Stimulated activated CD8-positive, alpha-beta memory T cell treated with anti-CD3 and anti-CD28 coated beads, Interleukin-7, amount 100 ng/mL, for 4 hours (primary cell): ENCODE measurements at places on chromosomes 2 and 18.

GRCh38 chr2:14626873-14627272, 5.6 kb upstream of the LRATD1 start:
- no peak for DNase-seq

DNA sequence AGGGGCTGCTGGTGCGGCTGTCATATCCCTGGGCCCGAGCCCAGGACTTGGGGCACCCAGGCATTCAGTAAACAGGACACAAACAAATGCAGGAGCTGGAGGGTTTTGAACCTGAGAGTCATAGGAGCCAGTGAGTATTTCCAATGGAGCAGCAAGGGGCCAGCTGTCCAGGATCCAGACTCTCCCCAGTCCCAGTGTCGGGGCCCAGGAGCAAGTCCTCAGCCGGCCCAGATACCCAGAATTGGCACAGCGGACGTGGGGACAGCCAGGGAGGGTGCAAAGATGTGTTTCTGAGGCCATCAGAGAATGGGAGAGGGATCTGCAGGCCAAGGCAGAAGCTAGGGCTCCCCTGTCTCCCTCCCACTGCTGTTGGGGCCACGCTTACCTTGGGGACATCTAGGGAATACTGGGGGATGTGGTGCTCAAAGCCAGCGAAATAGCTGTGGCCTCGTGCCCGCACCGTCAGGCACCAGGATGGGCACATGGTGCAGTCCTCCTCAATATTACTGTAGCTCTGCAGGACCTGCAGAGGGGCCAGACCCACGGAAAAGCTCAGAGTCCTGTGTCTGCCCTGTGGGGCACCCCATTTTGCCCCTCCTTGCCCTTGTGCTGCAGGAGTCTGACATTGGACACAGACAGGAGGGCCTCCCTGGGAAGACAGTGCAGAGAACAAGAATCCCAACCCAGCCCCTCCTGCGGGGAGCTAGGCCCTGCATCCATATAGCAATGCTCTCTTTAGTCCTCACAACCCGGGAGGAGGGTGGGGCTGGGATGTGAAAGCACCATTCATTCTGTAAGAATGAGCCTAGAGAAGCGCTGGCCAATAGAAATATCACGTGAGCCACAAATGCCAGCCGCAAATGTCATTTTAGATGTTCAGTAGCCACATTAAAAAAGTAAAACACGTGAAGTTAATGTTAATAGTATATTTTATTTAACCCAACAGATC, 15.4 kb downstream of the CFAP65 start:
- no peak for DNase-seq

DNA sequence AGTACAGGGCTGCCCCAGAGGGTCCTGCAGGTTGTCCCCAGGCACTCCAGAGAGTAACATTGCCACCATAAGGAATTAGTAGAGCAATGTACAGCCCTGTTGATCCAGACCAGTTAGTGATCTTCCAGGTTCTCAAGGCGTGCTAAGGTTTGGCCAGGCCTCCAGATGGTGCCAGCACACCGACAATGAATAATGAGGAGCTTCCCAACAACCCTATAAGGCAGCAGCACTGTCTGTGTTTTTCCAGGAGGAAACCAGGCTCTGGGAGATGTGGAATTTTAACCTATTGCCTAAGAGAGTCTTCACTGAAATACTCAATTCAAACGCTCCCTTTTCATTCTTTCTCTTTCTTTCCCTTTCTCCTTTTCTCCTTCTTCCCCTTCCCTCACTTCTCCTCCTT, 122.1 kb downstream of the MGAT5 start:
- no peak for DNase-seq

DNA sequence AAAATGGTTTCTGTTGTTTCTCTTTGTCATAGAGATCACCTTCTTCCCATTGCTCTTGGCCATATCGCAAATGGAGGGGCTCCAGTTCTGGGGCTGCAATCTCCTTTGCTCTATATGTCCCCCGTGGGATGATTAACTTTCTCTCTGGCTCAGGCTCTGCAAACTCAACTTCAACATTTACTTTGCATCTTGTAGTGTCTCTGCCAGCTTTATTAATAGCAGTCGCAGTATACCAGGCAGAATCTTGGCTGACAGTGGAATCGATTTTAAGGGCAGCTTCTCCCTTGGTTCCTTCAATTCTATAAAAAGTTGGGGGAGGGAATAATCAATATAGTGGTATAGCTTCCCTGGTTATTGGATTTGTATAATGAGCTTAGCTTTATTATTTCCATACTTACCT, 30.5 kb downstream of the TTN start:
- no peak for DNase-seq

GRCh38 chr2:145207884-145208283, 688.0 kb upstream of the ZEB2 start:
- no peak for DNase-seq

DNA sequence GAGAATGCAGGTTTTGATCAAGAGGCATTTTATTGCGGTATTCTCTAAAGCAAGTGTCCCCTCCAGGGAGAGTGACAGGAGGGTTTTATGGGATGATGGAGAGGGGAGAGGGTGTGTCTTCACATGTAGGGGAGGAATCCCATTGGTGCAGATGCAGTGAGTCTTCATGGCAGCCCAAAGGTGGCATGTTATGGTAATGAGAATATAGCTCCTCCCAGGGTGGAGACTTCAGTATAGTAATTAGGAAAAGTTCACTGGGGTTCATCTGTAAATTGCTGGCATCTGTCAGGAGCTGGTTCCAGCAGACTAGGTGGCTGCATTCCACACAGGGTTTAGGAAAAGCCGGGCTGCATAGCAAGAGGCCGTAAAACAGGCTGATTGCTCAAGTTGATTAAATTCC, 230.7 kb upstream of the CCDC68 start:
- DNase-seq, result no peak

DNA sequence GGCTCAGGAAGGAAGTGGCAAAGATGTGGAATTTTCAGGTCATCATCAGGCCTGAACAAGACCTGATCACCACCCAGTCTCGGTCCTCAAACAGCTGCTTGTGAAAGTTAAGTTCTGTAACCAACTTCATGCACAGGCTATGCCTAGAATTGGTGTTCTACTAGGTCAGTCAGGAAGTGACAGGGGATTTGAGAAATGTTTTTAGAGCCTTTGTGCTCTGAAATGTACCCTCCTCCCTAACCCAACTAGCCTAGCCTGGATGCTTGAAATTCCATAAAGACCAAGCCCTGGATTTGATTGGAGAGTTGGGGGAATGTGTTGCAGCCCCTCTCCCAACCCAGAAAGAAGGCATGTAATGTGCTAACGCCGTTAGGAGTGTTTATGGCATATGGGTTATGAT, 63.3 kb downstream of the TGOLN2 start:
- no peak for DNase-seq

DNA sequence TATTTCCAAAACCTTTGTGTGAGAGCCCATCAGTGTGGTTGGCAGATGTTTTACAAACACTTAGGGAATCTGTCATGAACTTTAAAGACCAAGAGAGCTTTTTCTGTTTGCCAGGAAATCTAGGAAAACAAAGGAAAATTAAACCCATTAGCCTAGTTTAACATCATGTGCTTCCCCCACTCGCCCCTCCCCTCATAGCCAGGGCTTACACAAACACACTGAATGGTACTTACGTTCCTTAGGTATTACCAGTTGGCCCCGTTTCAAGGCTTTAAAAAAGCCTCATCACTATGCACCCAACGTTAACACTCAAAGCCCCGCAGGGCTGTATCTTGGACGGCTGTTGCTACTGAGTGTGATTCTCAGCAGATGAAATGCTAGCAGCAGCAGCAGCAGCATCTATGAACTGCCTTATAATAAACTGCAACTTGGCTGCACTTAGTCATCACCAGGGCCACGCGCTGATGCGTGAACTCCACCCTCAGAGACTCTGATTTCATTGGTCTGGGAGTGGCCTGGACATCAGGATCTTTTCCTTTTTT, 20.1 kb upstream of the TTC39C start:
- no peak for DNase-seq

DNA sequence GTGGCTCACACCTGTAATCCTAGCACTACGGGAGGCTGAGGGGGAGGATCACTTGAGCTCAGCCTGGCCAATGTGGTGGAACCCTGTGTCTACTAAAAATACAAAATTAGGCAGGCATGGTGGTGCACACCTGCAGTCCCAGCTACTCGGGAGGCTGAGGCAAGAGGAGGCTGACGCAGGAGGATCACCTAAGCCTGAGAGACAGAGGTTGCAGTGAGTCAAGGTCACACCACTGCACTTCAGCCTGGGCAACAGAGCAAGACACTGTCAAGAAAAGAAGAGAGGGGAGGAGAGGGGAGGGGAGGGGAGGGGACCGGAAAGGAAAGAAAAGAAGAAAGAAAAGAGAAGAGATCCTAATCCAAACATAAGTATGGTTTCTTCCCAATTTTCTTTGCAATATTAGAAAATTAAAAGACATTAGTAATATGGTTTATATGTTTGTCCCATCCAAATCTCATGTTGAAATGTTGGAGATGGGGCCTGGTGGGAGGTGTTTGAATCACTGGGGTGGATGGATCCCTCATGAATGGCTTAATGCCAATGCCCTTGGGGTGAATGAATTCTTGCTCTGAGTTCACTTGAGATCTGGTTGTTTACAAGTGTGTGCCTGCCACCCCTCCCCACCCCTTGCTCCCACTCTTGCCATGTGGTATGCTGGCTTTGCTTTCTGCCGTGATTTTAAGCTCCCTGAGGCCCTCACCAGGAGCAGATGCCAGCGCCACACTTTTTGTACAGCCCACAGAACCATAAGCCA, 50.7 kb downstream of the TRIP12 start:
- DNase-seq, result no peak

DNA sequence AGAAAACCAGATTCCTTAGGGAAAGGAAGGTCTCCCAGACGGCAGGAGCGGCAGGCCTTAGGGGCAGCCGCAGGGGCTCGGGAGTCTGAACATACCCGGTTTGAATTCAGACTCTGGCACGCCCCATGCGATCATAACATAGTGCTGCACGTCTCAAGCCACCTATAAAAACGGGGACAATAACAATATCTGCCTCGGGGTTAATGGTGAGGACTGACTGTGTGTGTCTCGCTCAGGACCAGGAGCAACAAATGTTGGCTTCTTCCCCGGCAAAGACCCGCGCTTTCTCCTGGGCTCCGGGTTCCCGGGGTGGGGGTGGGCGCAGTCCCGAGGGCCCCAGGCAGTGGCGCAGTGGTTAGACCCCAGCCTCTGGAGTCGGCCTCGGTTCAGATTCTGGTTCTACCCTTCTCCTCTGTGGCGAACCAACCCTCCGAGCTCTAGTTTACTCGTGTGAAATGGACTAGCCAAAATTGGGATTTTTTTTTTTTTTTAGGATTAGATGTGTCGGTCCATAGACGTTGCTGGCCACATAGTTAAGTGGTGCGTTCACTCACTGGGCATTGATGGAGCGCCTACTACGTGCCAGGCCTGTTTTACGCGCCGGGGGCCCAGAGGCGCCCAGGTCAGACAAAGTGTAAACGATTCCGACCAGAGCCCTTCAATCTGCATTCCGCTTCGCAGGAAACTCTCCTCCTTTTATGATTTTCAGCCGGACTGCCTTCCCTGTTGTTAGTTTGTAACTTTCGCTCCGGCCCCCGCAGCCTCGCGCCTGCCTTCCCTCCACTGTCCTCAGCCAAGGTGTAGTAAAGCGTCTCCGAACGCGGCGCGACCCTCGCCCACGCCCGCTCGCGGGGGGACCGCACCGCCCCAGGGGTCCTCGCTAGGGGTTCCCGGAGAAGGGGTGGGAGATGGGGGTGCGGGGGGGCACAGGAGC, 820 bp upstream of the SH3BP4 start:
- no peak for DNase-seq

GRCh38 chr2:150351922-150352321, 135.5 kb downstream of the RND3 start:
- DNase-seq, result no peak

GRCh38 chr18:38526922-38527321, 961.3 kb upstream of the CELF4 start:
- DNase-seq, result no peak

DNA sequence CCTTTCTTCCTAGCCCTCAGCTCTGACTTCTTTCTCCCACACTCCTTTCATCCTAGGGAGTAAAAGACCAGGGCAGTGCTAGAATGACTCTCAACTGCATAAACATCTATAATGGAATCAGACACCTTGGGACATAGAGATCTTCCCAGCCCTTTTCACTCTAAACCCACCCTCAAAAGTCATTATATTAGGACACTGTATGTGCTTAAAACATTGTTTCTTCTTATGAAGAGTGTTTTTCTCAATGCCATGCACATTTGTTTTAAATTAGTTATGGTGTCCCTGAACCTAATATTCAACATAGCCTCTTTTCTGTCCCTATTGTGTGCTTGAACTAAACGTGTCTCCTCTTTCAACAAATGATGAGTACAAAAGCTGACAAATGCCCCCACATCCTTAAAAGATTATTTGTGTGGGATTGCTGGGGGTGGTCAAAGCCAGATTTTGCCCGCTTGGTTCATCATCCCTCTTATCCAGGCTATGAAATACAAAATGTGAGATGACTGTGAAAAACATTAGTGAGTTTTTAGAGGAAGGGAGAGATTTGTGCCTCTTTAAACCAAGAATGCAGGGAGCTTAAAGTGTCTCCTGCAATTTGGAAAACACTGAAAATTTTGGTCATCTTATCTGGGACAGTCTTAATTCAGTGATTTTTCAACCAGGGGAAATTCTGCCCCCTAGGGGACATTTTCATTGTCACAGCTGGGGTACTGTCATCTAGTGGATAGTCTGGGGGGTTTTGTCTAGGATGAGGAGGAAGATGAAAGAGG, 29.0 kb downstream of the SERPINB5 start:
- no peak for DNase-seq

DNA sequence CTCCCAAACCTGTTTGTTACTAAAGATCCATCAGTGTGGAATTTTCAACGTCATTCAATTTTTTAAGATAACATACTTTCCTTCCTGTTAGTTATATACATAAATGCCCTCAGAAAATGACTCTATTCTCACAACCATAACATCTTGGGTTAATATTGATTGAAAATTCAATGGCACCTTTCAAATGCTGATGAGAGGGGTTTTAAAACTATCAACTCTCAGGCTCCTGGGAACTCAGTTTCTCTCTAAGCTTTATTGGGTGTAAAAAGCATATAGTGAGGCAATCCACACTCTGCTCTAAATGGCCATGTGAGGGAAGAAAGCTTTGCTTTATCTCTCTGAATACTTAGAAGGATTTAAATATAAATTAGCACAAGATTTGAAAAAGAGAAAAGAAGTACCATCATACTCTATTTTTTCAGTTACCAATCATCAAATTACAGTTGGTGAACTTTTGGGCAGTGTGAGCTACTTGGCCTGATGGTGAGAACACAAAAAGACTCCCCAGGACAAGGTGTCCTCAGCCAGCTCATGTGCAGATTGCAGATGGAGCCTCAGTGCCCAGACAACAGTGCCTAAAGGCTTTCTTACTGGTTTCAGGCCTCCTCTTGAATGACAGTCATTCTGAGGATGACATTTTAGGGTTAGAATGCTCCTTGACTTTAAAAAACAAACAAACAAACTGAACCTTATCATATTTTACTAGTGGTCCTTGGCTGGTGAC, 24.6 kb upstream of the CERS6 start:
- DNase-seq, result no peak

DNA sequence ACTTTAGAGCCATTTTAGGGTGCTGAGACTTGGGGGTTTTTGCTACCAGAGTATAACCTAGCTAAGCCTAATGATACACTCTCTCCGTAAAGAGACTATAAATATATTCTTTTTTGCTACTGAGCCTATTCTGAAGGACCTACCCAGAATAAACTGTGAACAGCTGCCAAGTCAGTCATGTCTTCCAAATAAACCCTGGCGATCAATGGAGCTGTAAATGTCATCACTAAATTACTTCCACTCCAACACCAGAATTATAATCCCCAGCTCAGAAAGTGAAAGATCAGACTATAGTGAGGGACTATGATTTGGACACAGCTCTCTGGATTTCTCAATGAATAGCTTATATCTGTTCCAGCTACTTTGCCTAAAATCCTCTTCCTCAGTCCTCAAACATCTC, 178.9 kb downstream of the METTL4 start:
- no peak for DNase-seq

- DNase-seq, result no peak
Measured at GRCh38 chr2:237567276-237568029, 1.1 kb downstream of the PRLH start.
